ENCODE measurements at places on chromosomes 7 and 10.
A peak's percentile ranks its signal among the peaks of the same experiment; 100 is the strongest.

- no peak for DNase-seq
Measured at GRCh38 chr7:94286111-94286510, 108.6 kb upstream of the COL1A2 start.

GRCh38 chr7:149459540-149460452, 1.1 kb downstream of the ZNF777 start:
- DNase-seq, result peak; percentile 69

DNA sequence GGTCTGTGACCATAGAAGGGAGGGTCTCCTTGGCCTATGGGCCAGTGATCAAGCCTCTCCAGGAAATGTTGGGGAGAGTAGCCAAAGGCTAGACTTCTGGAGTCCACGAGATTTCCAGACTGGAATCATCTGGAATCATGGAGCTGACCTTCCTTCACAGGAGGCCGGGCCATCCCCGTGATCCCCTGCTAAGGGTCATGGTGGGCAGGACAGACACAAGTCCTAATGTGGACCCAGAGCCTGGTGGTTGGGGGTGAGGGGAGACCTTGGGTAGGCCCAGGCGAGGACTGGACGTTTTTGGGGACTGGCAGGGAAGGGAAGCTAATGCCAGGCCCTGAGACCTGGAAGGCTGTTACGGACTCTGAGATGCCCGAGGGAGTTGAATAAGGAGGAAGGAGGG, 9.8 kb upstream of the GRID1 start:
- DNase-seq, result no peak

GRCh38 chr10:49260644-49261296, 38.2 kb upstream of the C10orf71 start:
- DNase-seq, result no peak

DNA sequence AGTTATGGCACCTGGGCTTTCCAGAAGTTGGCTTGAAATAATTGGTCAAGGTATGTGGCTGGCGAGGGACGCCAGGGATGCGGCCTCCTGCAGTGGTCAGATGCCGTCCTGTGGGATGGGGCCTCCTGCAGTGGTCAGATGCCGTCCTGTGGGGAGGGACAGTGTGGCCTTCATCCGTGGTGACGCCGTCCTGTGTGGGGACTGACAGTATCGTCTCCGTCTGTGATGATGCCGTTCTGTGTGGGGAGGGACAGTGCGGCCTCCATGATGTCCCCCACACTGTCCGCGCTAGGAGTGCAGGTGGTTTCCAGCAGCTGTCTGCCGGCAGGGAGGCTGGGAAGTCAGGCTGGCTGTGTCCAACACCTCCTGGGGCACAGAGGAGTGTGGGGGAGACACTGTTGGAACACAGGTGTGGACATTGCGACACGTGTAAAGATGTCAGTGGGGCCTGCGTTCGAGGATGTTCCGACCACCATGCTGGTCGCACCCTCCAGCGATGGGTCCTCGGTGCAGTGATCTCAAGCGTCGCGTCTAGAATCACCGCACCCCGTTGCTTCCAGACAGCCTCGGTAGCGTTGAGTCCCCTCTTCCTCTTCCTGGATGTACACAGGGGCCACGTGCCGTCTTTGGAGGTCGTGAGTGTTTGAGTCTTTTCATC, 52.6 kb downstream of the INPP5A start:
- no peak for DNase-seq

DNA sequence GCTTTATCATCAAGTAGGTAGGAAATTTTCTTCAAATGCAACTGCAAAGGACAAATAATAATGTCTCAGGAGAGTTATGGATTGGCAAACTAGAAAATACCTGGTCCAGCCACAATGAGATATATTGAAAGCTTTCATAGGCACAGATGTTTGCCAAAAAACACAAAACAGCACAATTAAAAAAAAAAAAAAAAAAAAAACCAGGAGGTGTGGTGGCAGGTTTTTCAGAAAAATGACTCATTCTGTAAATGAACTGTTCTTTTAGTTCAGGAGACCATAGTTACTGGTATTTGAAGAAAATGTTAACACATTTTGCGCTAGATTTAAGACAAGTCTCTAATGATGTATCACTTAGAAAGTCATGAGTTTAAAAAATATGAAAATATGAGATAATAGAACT, 55.0 kb upstream of the JCAD start:
- no peak for DNase-seq

DNA sequence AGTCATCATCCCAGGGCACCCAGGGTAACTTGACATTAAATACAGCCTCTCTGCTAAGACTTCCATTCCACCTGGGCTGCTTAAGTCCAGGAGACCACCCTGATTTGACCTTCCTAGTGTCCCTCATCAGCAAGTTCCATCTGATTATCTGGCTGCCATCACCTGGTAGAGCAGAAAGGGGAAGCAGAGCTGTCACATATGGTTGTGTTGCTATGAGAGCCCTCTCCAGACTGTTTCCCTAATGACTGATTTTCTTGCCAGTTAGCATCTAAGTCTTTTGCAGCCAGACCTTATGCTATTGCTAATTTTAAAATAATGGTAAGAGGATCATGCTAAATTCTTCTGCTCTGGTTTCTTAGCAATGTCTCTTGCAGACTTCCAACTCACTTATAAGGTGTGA, 38.7 kb downstream of the KCNH2 start:
- no peak for DNase-seq

GRCh38 chr7:101935521-101936141, 118.2 kb downstream of the CUX1 start:
- no peak for DNase-seq

Data from GM19239 (cell line).